ENCODE measurements at places on chromosomes 7 and 10. TPM values are rescaled to one million over a fixed set of nuclear protein-coding genes. Genes with fewer than 3 reads are reported as not detected.

DNA sequence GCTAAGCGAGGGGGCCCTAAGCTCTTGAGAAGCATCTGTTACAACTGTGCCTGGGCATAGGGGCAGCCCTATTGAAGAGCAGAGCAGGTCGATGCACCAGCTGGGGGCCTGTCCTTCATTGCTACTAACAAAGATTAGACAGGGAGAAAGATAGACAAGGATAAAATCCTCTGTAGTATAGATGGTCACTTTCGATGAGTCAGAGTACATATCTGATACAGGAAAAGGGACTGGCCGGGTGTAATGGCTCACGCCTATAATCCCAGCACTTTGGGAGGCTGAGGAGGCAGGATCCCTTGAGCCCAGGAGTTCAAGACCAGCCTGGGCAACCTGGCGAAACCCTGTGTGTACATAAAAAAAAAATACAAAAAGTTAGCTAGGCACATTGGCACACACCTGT, 13.6 kb downstream of the OPTN start:
- DNase-seq = no peak
- H3K27ac ChIP-seq = no peak overlapping the region
- peaks cover 27% of the 10 kb centered on the region for H3K4me1 ChIP-seq

GRCh38 chr7:3201306-3201705, 99.7 kb upstream of the SDK1 start:
- no peaks in the 10 kb centered on the region for H3K4me1 ChIP-seq
- H3K27ac ChIP-seq = no peak overlapping the region
- no peaks in the 10 kb centered on the region for H3K27me3 ChIP-seq

DNA sequence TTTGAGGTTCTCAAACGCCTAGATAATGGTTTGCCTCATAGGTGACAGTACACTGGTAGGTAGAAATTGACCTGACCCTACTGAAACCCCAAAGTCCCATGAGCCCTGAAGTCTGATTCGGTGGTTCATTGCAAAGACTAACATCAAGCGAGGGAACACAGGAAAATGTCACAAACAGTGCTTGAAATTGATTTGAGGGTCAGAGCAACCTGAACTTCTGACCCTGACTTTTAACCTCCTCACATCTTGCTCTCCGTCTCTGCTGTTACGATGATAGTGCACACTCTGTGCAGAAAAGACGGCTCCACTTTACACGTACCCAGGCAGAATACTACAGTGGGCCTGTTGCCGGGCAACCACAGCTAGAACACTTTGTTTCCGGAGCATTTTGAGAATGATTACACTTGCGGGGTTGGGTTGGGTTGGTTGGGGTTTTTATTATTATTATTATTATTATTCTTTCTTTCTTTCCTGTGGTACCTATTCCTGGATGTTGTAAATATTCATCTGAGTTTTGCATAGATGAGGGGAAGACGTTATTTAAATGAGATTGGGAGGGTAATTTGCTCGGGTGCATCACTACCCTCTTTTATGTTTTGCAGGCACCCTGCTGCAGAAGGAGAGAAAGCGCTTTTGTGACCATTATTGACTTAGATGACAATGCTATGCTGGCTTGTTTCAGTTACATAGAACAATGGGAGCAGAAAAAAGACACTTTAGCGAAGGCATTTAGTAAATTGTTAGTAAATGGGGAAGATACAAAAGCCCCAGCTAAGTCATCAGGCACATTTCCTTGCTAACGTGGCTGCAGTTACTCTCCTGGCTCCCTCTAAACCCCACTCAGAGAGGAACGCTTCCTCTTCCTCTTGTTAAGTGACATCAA, 438.1 kb upstream of the NRP1 start:
- peak; percentile 26 for DNase-seq
- H3K4me3 ChIP-seq = no peak overlapping the region
- H3K4me1 ChIP-seq = no peaks in the 10 kb centered on the region
- H3K36me3 ChIP-seq = no peaks in the 10 kb centered on the region

DNA sequence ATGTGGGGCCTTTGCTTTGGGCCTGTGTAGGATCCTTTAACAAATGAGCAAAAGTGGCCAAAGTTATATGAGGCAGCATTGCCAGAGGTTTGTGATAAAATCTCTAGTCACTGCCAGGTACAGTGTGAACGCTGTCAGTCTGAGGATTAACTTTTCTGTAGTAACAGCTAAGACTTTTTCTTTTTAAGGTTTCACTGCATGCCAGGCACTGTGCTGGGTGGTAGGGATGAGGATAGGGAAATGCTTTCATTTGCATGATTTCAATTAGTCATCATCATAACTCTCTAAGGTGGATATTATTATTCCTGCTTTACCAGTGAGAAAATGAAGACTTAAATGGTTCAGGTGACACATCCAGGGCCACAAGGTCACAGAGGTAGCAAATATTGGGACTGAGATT, 79.7 kb upstream of the BMPER start:
- H3K4me1 ChIP-seq = no peaks in the 10 kb centered on the region
- DNase-seq = no peak
- no peaks in the 10 kb centered on the region for H3K36me3 ChIP-seq
- no peak overlapping the region for H3K27ac ChIP-seq

GRCh38 chr10:1398626-1399410, 338.5 kb downstream of the ADARB2 start:
- DNase-seq = no peak
- H3K4me1 ChIP-seq = no peaks in the 10 kb centered on the region
- H3K27me3 ChIP-seq = no peaks in the 10 kb centered on the region

DNA sequence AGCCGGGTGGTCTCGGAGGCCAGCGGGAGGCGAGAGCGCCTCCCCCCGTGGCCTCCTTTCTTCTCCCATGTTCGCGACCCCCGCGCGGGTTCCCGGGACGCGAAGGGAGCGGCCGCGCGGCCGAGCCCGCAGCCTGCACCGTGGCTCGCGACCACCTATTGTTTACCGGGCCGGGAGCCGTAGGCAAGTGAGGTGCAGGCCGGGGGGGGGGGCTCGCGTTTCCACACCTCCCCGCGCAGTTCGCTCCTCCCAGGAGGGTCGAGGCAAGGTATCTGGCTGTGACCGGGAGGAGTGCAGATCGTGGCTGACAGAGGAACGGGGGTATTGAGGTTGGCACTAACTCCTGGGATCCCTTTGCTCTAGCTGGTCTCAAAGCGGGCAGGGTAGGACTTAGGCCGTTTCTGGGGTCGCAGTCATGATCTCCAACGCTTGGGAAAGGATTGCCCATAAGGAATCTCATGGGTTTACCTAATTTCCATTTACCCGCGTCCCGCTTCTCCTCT, 734 bp downstream of the PTPN12 start:
- H3K27me3 ChIP-seq = no peaks in the 10 kb centered on the region
- H3K27ac ChIP-seq = peak overlapping the region; percentile 95
- peaks cover 48% of the 10 kb centered on the region for H3K4me1 ChIP-seq
- DNase-seq = peak; percentile 23

DNA sequence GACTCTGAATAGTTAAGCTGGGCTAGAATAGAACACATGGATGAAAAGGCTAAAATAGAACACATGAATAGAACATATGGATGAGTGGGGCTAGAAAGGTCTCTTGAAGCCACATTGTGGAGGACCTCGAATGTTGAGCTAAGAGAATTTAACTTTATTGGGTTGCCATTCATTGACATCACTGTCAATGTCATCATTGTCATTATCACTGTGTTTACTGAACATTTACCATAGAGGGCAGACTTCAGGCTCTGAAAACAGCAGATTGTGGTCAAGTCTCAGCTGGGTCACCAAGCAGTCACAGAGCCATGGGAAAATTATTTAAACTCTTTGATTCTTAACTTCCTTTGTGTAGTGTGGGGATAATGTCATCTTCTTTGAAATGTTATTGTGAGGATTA, 80.4 kb downstream of the WDFY4 start:
- H3K4me1 ChIP-seq = no peaks in the 10 kb centered on the region
- H3K36me3 ChIP-seq = no peaks in the 10 kb centered on the region
- no peak overlapping the region for H3K27ac ChIP-seq

DNA sequence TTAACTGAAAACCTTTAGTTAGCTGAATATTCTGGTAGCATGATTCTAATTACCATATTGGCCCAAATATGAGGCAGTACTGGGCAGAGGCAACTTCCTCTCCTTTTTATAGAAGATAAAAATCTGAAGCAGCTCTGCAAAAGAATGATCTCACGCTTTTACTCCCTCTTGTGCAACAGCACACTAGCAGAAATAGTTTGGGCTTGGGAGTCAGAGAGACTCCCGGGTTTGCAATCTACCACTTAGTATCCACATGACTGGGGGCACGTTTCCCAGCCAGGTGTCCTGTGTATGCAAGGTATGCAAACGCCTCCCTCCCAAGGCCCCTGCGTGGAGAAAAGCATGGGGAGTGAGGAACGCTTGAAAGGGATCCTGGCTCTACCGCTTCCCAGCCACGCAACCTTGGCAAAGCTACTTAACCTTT, 47.2 kb upstream of the RHEB start:
- DNase-seq = no peak
- no peak overlapping the region for H3K4me3 ChIP-seq
- H3K36me3 ChIP-seq = no peaks in the 10 kb centered on the region
- no peaks in the 10 kb centered on the region for H3K4me1 ChIP-seq

Gene PPIA
- 877 TPM for total RNA-seq

Gene CADPS2
- 25.5 TPM for total RNA-seq

Gene ZPBP
- not detected for total RNA-seq

Gene PIK3CG
- total RNA-seq = 9.3 TPM

Gene CCDC172
- not detected for total RNA-seq

Data from tibial nerve (tissue), 4 donors.